ENCODE measurements at places on chromosomes 4 and X. TPM values are rescaled to one million over a fixed set of nuclear protein-coding genes. Genes with fewer than 3 reads are reported as not detected.

VEGFC gene
- total RNA-seq: 0.65 TPM

- no peak for DNase-seq
Measured at GRCh38 chr4:17385403-17385802, 126.5 kb downstream of the QDPR start.

MORC4 gene
- total RNA-seq: 5.8 TPM

DNA sequence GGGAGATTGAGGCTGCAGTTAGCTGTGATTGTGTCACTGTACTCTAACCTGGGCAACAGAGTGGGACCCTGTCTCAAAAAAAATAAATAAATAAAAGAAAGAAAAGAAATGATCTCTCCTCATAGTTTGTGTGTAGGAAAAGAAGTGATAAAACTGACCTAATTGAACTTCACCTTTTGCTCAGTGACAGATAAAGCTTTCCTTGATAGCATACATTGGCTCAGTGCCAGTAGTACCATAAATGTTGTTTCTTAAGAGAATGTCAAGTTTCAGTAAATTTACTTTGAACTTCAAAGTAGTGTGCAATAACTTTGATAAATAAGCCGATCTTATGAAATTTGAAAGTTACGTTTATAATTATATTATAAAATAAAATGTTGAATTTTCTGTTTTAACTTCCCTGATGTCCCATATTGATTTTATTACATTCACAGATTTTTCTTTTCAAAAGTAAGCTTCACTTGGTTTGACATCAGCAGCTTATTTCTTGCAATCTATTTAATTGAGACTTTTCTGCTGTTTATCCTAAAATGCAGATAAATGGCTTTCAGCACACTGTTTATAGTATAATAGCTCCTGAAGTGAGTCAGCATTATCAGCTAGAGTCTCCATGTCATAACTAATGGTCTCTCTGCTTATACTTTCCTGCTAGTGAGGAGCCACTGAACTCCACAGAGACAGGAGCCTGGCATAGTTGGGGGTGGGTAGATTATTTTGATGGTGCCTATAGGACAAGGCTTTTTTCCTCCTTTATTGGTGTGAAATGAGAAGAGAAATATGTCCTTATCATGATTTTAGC, 330.1 kb downstream of the BMPR1B start:
- no peak for DNase-seq

DNA sequence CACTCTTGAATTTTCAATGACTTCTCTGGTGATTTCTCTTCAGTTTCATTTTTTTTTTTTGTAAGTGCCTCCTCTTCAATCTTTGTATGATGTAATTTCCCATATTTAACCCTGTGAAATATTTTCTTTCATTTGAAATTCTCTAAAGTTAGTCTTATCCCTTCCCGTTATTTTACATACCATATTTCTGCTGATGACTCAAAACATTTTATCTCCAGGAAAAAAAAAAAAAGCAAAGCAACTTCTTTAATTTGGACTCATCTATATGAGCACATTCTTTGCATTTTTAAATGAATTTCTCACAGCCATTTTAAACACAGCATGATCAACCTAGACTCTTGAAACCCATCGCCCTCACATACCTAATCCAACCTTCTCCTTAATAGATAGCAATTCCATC, 1831.4 kb downstream of the ARAP2 start:
- no peak for DNase-seq

DNA sequence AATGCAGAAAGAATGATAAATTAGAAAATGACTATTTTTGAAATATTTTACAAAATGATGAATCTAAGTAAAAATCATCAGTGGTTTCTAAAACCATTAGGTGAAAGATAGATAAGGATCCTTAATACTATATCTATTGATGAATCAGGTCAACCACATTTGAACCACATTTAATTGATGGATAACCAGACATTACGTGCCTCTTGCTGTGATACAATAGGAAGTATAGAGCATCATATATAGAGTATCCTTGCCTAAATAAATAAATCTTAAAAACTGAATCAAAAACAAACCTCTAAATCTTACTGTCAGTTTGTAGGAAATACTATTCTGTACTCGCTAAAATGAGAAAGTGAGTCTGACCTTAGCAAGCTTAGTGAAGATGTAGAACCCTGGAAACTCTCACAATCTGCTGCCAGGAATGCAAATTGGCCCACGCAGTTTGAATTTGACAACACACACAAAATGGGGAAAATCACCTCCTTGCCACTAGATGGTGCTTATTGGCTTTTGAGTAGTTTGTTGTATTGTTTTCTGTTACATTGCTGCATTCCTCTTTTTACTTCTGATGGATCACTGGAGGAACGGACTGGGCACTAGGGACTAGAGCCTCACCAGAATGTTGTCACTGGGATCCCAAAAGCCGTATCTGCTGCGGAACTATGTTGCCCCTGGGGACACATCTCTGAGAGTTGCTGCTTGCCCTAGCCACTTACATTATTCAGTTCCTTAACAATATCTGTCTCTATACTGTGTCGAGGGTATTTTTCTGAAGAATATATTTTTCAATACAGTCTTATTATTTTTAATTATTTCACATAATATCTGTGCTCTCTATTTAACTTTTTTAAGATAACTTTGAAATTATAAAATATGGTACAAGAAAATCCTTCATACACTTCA, 25.4 kb upstream of the SLAIN2 start:
- no peak for DNase-seq

PLAC8 gene
- total RNA-seq: 63.2 TPM
